ENCODE measurements at places on chromosomes 6 and 20.

DNA sequence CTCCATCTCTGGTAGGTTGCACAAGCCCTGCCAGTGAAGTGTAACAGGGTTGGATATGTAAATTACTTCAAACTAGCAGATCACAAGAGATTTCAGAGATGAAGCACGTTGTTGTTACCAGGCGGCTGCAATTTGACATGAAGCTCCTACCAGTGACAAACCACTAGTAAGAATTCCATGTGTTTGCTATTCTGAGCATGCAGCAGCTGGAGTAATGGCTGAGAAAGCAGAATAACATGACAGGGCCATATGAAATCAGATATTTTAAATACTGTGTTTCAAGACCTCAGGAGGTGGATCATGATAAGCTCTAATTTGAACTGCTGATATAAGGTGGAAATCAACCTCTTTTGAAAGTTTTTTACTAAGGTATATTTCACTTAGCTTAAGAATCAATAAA, 11.4 kb downstream of the RIN2 start:
- no peak overlapping the region for H3K4me3 ChIP-seq
- DNase-seq, result no peak
- H3K27me3 ChIP-seq, result no peaks in the 10 kb centered on the region
- H3K4me1 ChIP-seq, result peaks cover 29% of the 10 kb centered on the region
- peaks cover 2% of the 10 kb centered on the region for H3K36me3 ChIP-seq
- no peak overlapping the region for H3K27ac ChIP-seq

DNA sequence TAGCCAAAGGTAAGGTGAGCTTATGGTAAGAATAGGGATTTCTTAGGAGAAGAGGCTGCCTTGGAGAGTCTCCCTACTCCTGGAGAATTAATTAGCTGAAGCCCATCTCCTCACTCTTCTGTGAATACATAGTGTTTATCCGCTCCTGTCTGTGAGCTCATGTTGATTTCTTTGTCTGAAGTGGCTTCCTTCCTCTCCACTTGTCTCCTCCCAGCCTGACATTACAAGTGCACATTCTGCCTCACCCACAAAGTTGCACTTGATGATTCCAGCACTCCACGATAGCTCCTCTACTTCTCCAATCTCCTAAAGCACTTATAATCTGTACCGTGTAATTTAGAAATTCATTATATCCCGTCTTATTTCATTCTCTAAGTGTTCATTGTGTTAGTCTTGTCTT, 287.2 kb downstream of the QKI start:
- H3K27me3 ChIP-seq, result peaks cover 83% of the 10 kb centered on the region
- no peak for DNase-seq
- no peak overlapping the region for H3K27ac ChIP-seq
- peaks cover 2% of the 10 kb centered on the region for H3K36me3 ChIP-seq
- peaks cover 5% of the 10 kb centered on the region for H3K4me1 ChIP-seq
- no peak overlapping the region for H3K4me3 ChIP-seq

DNA sequence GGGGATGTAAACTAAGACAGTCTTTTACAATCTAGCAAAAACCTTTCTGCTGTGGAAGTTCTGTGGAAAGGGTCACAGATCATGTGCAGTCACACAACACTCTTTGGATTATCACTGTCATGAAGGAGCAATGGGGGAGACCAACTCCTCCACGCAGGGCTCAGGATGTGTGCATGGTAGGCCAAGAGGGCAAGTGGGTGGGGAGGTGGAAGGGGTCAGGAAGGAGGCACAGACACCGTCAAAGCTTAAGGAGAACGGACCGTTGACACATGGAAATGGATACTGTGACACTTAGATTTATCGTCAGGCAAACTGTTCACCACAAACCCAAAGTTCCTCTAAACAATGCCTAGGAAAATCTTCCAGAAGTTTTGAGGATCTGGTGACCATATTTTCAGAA, 215.8 kb downstream of the PAX1 start:
- H3K4me1 ChIP-seq, result no peaks in the 10 kb centered on the region
- DNase-seq, result no peak
- no peaks in the 10 kb centered on the region for H3K36me3 ChIP-seq
- H3K27me3 ChIP-seq, result no peaks in the 10 kb centered on the region

GRCh38 chr6:27066802-27067201, 180.7 kb upstream of the PRSS16 start:
- peaks cover 20% of the 10 kb centered on the region for H3K4me1 ChIP-seq
- H3K4me3 ChIP-seq, result no peak overlapping the region
- no peak for DNase-seq
- no peak overlapping the region for H3K27ac ChIP-seq
- no peaks in the 10 kb centered on the region for H3K27me3 ChIP-seq
- no peaks in the 10 kb centered on the region for H3K36me3 ChIP-seq

GRCh38 chr6:157832250-157832967, 9.4 kb downstream of the SNX9 start:
- H3K4me3 ChIP-seq, result no peak overlapping the region
- peaks cover 42% of the 10 kb centered on the region for H3K4me1 ChIP-seq
- DNase-seq, result no peak
- no peak overlapping the region for H3K27ac ChIP-seq
- peaks cover 3% of the 10 kb centered on the region for H3K36me3 ChIP-seq

DNA sequence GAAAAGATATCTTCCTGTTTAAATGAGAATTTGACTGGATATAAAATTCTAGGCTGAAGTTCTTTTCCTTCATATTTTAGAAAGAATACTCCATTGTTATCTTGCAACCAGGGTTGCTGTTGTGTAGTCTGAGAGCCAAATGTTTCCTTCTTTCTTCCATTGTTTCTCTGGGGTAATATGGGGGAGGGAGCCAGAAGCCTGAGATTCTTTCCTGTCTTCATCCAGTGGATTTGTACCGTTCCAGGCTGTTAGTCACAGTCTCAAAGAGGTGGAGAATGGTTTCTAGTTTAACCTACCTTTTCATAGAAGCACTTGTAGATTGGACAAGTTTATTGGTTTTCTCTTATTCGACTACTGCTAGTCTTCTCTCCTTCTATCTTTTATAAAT, 6.1 kb upstream of the ULBP3 start:
- H3K36me3 ChIP-seq, result no peaks in the 10 kb centered on the region
- peaks cover 18% of the 10 kb centered on the region for H3K27me3 ChIP-seq
- no peak for DNase-seq
- H3K27ac ChIP-seq, result no peak overlapping the region

DNA sequence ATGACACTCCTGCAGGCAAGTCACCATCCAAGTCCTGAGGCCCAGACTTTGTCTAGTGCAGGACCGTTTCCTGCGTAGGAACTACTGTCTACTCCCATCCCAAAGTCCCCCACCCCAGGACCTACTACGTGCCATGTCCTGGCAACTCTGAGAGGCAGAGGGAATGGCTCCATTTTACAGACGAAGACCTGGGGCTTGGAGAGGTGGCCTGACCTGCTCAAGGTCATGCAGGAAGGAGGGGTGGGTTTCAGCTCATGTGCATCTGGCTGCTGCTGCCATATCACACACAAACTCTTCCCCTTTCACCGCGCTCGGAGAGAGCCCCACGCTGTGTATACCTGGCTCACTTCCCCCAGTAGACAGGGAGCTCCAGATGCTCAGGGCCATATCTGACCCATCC, 1.2 kb upstream of the NOL4L start:
- H3K27me3 ChIP-seq, result peaks cover 42% of the 10 kb centered on the region
- no peak for DNase-seq
- peaks cover 15% of the 10 kb centered on the region for H3K4me1 ChIP-seq

GRCh38 chr6:128521282-128521632, 858 bp upstream of the PTPRK start:
- H3K36me3 ChIP-seq, result no peaks in the 10 kb centered on the region
- peak overlapping the region; percentile 100 for H3K27ac ChIP-seq
- DNase-seq, result no peak
- H3K27me3 ChIP-seq, result no peaks in the 10 kb centered on the region
- peak overlapping the region; percentile 95 for H3K4me3 ChIP-seq
- H3K4me1 ChIP-seq, result peaks cover 24% of the 10 kb centered on the region

DNA sequence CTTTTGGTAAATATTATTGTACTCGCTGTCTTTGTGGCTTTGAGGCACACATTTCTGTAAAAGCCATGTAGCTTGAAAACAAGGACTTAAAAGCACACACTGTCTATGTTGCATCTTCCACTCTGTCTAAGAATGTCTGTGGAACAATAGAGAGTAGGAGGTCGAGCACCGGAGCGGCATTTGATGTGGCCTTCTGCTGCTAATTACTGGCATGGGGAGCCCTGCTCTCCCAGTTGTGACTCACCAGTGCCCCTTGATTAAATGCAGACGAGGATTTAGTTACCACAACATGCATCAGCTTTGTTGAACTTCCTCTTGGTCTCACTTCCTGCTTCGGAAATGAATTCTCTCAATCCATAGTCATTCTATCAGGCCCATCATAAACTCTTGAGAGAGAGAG, 680.7 kb upstream of the SLC35B3 start:
- no peaks in the 10 kb centered on the region for H3K36me3 ChIP-seq
- no peak for DNase-seq
- no peaks in the 10 kb centered on the region for H3K27me3 ChIP-seq
- no peaks in the 10 kb centered on the region for H3K4me1 ChIP-seq

DNA sequence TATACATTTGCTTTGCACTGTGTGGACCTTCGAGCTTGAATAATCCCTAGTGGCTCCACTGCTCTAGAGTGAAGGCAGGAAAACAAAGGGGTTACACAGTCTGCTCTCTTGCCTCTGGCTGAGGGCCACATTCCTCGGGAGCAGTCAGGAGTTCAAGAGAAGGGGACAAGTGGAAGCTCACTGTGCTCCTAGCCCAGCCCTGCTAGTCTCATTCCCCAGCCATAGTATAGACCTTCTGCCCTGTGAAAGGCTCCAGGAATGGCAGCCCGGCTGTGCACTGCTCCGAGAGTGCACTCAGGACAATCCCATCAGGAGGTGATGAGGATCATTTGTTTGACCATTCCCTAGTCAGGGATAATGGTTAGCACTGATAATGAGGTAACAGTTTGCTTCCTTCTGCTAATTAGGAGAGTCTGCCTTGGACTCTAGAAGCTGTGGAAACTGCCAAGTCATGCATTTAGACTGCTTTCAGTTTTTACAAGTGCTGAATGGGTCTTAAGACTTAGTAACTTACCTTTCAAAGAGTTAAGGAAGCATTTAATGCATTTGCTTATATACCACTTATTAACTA, 8.5 kb downstream of the IYD start:
- peaks cover 26% of the 10 kb centered on the region for H3K27me3 ChIP-seq
- H3K4me1 ChIP-seq, result peaks cover 1% of the 10 kb centered on the region
- no peak overlapping the region for H3K27ac ChIP-seq
- no peak overlapping the region for H3K4me3 ChIP-seq
- H3K36me3 ChIP-seq, result no peaks in the 10 kb centered on the region

GRCh38 chr6:62324834-62325233, 38.8 kb upstream of the KHDRBS2 start:
- peak overlapping the region; percentile 80 for H3K27ac ChIP-seq
- peaks cover 23% of the 10 kb centered on the region for H3K4me1 ChIP-seq
- no peak overlapping the region for H3K4me3 ChIP-seq
- H3K36me3 ChIP-seq, result no peaks in the 10 kb centered on the region
- H3K27me3 ChIP-seq, result no peaks in the 10 kb centered on the region
- no peak for DNase-seq

GRCh38 chr6:117976030-117976651, 69.1 kb downstream of the SLC35F1 start:
- H3K36me3 ChIP-seq, result peaks cover 2% of the 10 kb centered on the region
- H3K27me3 ChIP-seq, result no peaks in the 10 kb centered on the region
- H3K4me3 ChIP-seq, result no peak overlapping the region
- H3K27ac ChIP-seq, result no peak overlapping the region
- H3K4me1 ChIP-seq, result no peaks in the 10 kb centered on the region

DNA sequence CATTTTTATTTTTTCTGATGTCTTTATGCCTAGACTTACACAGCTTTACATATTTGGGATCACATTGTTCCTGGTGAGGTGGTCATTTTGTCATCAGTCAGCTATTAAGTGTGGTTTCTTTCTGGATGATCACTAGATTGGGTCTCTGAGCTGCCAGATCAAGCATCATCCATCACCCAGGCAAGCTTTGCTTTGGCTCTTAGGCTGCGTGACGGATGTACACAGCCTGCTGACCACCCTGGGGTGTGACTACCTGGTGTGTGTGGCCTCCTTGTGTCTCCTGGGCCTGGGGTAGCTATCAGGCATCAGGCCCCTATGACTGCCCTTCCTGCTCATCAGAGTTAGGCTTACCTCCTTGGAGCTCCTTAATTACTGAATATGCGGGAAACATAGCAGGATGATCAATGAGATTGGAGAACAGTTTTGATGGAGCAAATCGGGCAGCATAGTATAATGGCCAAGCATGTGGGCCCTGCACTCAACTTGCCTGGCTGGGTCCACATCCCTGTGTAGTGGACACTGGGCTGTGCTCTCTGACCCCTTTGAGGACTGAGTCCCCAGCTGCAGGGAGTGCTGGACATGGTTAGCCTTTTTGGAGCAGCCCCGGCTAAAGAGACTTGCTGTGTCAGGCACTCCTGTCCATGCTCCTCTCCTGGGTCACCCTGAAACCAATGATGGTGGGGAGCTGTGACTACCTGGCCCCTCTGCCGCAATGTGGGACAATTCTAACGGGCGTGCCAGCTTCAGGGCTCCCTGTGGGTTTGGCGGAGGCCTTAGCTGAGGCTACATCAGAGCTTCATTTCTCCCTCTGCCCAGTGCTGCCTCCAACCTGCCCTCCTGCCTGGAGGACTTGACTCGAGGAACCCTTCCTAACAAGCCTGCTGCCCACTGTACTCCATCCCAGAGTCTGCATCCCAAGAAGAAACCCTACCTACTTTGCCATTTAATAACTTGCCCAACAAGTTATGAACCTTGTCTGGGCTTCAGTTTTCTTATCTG, 8.2 kb downstream of the DAAM2 start:
- peaks cover 20% of the 10 kb centered on the region for H3K4me1 ChIP-seq
- no peak overlapping the region for H3K27ac ChIP-seq

DNA sequence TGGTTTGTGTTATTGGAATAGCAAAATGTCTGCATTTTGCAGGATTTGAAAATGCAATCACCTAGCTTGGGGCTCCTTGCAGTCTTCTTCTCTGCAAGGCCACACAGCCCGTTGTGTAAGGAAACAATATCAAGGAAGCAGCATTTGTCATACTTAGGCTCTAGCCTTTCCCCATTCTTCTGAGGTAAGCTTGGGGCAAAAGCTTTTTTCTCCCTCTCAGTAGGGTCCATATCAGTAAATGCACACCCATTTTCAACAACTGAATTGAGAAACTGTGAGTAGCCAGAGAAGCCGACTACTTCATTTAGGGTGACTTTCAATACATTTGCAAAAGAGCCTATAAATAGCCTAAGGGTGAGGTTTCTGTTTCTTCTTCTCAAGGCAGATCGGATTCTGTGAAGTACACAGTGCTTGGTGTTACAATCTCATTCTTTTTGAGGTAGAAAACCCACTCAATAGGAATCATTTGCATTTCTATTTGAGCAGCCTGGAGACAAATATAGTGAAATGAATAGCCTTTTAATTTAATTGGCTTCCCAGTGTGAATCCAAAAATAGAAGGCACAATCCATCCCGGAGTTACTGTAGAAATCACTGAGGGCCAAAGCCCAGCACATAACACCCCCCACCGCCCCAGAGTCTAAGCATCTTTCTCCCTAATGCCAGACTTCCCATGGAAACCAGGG, 61.8 kb downstream of the BTBD3 start:
- H3K4me1 ChIP-seq, result peaks cover 11% of the 10 kb centered on the region
- H3K4me3 ChIP-seq, result no peak overlapping the region
- no peaks in the 10 kb centered on the region for H3K36me3 ChIP-seq
- no peak for DNase-seq
- H3K27ac ChIP-seq, result no peak overlapping the region

- no peaks in the 10 kb centered on the region for H3K27me3 ChIP-seq
- DNase-seq, result no peak
- H3K27ac ChIP-seq, result no peak overlapping the region
- H3K4me1 ChIP-seq, result peaks cover 2% of the 10 kb centered on the region
- no peaks in the 10 kb centered on the region for H3K36me3 ChIP-seq
Measured at GRCh38 chr6:69097948-69098347, 462.9 kb downstream of the ADGRB3 start.

Data from progenitor cell of endocrine pancreas (in vitro differentiated cells).